ENCODE measurements at places on chromosomes 3 and 15.
A peak's percentile ranks its signal among the peaks of the same experiment; 100 is the strongest.

- H3K36me3 ChIP-seq, result no peaks in the 10 kb centered on the region
- no peaks in the 10 kb centered on the region for H3K27me3 ChIP-seq
- H3K4me3 ChIP-seq, result no peak overlapping the region
- H3K27ac ChIP-seq, result no peak overlapping the region
Observed at GRCh38 chr3:151379083-151379734, 5.3 kb downstream of the P2RY12 start.

DNA sequence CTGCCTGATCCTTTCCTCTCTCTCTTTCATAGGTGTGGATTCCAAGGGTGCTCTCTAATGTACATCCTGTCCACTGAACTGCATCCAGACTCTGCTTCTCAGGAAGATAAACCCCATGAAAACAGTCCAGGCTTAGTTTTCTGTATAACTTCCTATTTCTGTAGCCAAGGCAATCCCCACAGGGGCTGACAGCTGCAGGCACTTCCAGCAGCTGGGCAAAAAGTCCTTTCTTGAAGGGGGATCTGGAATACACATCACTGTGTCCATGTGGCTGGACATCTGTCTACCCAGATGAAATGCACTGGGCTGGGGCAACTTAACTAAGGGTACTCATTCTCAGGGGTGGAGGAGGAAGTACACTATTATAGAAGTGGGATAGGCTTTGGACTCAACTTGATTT lies 72.2 kb downstream of the NR1D2 start:
- H3K4me3 ChIP-seq, result no peak overlapping the region
- H3K4me1 ChIP-seq, result peaks cover 8% of the 10 kb centered on the region
- H3K36me3 ChIP-seq, result no peaks in the 10 kb centered on the region

DNA sequence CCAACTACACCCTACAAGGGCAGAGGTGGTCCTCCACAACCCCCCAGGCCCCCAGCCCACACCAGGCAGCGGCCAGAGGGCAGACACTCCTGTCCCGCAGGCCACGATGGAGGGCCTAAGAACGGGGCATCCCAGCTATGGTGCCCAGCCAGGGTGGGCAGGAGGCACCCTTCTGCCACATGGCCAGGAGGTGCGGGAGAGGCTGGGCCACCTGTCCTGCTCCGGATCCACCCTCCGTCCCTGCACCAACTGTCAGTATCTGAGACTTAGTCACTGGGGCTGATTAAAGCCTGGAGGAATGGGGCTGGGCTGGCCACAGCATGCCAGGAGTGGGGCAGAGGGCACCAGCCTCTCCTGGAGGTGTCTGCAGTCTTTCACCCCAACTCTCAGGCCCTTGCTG lies 37.9 kb downstream of the TNK2 start:
- H3K27me3 ChIP-seq, result no peaks in the 10 kb centered on the region
- H3K4me3 ChIP-seq, result no peak overlapping the region
- no peaks in the 10 kb centered on the region for H3K4me1 ChIP-seq

DNA sequence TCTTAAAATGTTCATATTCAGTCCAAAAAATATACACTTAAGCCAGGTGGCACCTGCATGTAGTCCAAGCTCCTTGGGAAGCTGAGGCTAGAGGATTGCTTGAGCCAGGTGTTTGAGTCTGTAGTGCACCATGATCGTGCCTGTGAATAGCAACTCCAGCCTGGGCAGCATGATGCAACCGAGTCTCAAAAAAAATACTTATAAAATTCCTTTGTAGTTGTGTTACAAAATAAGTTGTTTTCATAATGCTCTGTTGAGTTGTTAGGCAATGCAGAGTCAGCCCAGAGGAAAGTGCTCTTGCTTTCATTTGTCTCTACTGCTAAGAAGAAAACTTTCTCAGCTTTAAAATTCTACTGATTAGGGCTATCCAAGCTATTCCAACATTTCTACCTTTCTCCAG lies 442.8 kb upstream of the ARRDC4 start:
- no peaks in the 10 kb centered on the region for H3K36me3 ChIP-seq
- H3K4me1 ChIP-seq, result no peaks in the 10 kb centered on the region
- H3K27me3 ChIP-seq, result no peaks in the 10 kb centered on the region

GRCh38 chr15:99844150-99844549 lies 110.9 kb upstream of the LYSMD4 start:
- no peak overlapping the region for H3K27ac ChIP-seq
- no peak for DNase-seq
- H3K36me3 ChIP-seq, result no peaks in the 10 kb centered on the region

GRCh38 chr3:35079403-35079802 lies 559.9 kb upstream of the ARPP21 start:
- H3K36me3 ChIP-seq, result no peaks in the 10 kb centered on the region
- DNase-seq, result no peak
- H3K27me3 ChIP-seq, result no peaks in the 10 kb centered on the region
- H3K4me3 ChIP-seq, result no peak overlapping the region

GRCh38 chr3:106589311-106589942 lies 720.6 kb upstream of the CBLB start:
- no peak for DNase-seq
- H3K36me3 ChIP-seq, result no peaks in the 10 kb centered on the region
- no peaks in the 10 kb centered on the region for H3K27me3 ChIP-seq
- peaks cover 15% of the 10 kb centered on the region for H3K4me1 ChIP-seq

GRCh38 chr15:77027697-77028450 lies 32.9 kb downstream of the PSTPIP1 start:
- peaks cover 13% of the 10 kb centered on the region for H3K4me1 ChIP-seq
- H3K36me3 ChIP-seq, result no peaks in the 10 kb centered on the region
- peak overlapping the region; percentile 22 for H3K4me3 ChIP-seq
- no peak for DNase-seq
- no peak overlapping the region for H3K27ac ChIP-seq

DNA sequence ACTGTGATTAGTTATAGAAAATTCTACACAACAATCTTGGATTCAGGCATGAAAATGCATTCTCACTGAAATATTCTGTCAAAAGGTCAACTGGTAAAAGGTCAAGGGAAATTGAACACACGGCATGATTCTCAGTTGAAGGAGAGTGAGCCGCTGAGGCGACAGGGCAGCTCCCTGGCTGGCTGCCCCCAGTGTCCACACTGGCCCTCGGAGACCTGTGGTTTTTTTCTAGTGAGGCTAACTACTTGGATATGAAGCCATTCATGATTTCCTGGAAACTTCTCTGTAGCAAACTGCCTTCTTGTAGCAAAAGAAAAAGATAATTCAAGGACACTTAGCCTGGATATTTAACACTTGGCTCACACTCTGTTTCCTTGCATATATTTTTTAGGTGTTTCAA lies 37.2 kb downstream of the AADACL2 start:
- H3K36me3 ChIP-seq, result no peaks in the 10 kb centered on the region
- H3K4me3 ChIP-seq, result no peak overlapping the region
- no peaks in the 10 kb centered on the region for H3K27me3 ChIP-seq
- peaks cover 30% of the 10 kb centered on the region for H3K4me1 ChIP-seq
- peak overlapping the region; percentile 47 for H3K27ac ChIP-seq

DNA sequence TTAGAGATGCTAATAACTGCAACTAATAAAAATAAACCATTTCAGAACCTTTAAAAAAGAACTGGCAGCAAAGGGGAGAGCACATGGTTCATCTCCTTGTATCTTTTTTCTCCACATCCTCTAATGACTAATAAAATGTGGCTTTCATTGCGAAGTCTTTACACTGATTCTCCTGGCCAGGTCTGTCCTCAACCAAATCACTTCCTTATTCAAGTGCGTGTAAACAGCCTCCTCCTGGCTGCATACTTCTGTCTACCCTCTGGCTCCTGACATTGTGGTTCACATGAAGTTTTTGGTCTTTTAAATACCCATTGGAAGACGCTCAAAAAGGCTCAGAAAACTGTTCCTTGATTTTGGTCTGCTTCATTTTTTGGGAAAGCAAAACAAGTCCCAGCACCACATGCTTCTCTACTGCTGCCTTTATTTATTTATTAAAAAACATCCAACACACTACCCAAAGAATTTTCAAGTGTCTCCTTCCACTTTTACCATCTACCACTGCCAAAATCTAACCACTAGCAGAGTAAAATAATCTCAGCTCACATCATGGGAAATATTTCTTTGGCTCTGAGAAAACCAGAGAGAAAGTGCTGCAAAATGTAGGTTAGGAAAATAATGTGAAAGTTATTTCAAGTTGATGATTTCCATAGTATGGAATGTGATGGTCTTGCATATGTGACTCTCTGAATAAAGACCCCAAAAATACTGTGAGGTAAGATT lies 85.1 kb downstream of the EFL1 start:
- no peaks in the 10 kb centered on the region for H3K27me3 ChIP-seq
- no peak overlapping the region for H3K4me3 ChIP-seq
- no peak for DNase-seq
- no peaks in the 10 kb centered on the region for H3K36me3 ChIP-seq
- peaks cover 19% of the 10 kb centered on the region for H3K4me1 ChIP-seq

DNA sequence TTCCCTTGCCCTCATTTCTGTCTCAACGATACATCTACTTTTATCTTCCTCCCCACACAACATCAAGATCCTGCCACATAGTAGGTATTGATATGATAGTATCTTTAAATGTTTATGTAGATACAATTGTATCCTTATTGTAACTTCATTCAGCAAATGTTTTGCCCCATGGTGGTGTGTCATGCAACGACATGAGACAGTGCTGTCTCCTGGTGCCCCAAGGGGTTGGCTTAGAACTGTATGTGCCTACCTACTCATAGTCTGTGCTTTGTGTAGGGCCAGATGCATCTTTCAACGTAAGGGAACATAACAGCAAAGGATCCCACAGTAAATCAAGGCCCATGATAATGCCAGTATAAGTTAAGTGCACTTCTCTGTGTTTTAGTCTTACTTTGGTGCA lies 2.8 kb upstream of the CD47 start:
- H3K4me1 ChIP-seq, result peaks cover 16% of the 10 kb centered on the region
- no peak for DNase-seq
- no peaks in the 10 kb centered on the region for H3K36me3 ChIP-seq

- no peaks in the 10 kb centered on the region for H3K4me1 ChIP-seq
- H3K36me3 ChIP-seq, result no peaks in the 10 kb centered on the region
- H3K4me3 ChIP-seq, result no peak overlapping the region
- no peaks in the 10 kb centered on the region for H3K27me3 ChIP-seq
Observed at GRCh38 chr3:42705058-42705767, 2.6 kb upstream of the HHATL start.

DNA sequence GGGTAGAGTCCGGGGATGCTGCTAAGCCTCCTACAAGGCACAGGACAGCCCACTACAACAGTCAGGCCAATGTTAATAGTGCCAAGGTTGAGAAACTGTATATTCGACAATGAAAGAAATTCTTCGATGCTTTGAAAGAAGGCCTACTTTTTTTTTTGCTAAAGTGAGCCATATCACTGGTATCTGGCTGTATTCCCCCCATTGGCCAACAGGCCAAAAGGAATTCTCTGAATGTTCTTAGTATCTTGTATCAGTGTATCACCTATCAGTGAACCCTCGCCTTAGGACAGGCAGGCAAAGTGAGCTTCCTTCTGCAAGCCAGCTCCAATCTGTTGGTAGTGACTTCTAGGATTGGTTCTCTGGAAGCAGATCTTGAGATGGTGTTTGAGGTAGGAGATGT lies 74.2 kb downstream of the SNTN start:
- no peaks in the 10 kb centered on the region for H3K27me3 ChIP-seq
- no peak for DNase-seq
- H3K27ac ChIP-seq, result no peak overlapping the region
- no peaks in the 10 kb centered on the region for H3K4me1 ChIP-seq
- H3K36me3 ChIP-seq, result no peaks in the 10 kb centered on the region

- no peaks in the 10 kb centered on the region for H3K36me3 ChIP-seq
- H3K4me1 ChIP-seq, result peaks cover 30% of the 10 kb centered on the region
- no peak overlapping the region for H3K4me3 ChIP-seq
- H3K27ac ChIP-seq, result peak overlapping the region; percentile 98
Observed at GRCh38 chr3:122678506-122678905, 2.1 kb upstream of the PARP14 start.

GRCh38 chr3:189398656-189399055 lies 226.9 kb downstream of the TPRG1 start:
- no peaks in the 10 kb centered on the region for H3K27me3 ChIP-seq
- H3K4me1 ChIP-seq, result no peaks in the 10 kb centered on the region
- H3K36me3 ChIP-seq, result no peaks in the 10 kb centered on the region
- no peak overlapping the region for H3K27ac ChIP-seq
- DNase-seq, result no peak

DNA sequence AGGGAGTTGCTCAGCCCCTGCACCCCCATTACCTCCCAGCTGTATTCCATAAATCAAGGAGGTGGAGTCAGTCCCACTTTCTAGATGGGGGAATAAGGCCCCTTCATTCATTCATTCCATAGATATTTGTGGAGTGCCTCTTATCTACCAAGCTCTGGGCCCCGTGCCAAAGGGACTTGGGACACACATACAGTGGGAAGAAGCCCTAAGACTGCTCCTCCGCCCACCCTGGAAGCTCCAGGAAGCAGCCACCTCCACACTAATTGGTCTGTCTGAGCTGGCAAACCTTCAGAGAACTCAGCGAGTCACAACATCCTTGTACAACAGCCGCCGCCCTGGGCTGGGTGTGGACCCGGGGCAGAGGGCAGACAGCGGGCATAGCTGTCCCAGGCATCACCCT lies 6.4 kb downstream of the STRA6 start:
- H3K36me3 ChIP-seq, result no peaks in the 10 kb centered on the region

GRCh38 chr3:95271395-95271794 lies 1208.5 kb downstream of the NSUN3 start:
- no peaks in the 10 kb centered on the region for H3K4me1 ChIP-seq
- H3K36me3 ChIP-seq, result no peaks in the 10 kb centered on the region
- no peak for DNase-seq
- H3K27ac ChIP-seq, result no peak overlapping the region
- no peaks in the 10 kb centered on the region for H3K27me3 ChIP-seq
- no peak overlapping the region for H3K4me3 ChIP-seq

DNA sequence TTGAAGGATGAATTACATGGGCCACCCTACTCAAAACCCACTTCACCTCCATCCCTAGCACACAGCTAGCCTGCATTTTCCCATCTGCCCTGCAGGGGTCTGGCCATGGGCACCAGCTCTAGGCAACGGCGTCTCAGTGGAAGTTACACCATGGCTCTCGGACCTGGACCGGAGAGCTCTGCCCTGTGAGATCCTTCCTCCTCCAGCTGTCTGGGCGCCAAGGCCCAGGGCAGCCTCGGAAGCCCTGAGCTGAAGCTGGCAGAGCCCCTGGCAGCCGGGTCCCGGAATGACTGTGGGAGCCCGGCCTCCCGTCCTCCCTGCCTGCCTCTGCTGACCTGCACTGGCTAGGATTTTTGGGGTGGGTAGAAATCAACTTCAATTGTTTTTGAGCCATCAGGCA lies 98.9 kb downstream of the CHSY1 start:
- DNase-seq, result no peak
- no peaks in the 10 kb centered on the region for H3K4me1 ChIP-seq
- H3K27me3 ChIP-seq, result no peaks in the 10 kb centered on the region
- H3K36me3 ChIP-seq, result no peaks in the 10 kb centered on the region
- H3K4me3 ChIP-seq, result no peak overlapping the region

DNA sequence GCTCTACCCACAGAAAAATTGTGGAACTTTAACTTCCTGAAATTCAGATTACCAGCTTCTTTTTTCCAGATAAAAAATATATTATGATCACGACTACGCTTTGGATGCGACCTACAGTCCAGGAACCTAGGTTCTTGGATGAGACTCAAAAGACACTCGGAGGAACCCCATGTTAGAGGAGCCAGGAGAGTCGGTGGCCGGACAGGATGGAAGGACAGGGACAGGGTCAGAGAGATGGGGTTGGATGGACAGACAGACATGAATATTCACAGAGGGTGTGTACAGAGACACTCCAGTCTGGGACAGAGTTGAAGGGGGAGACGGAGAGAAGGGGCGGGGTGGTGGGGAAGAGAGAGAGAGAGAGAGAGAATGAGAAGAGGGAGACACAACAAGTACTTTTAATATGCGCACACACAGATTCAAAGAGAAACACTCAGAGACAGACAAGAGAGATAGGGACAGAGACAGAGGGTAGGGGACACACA lies 9.5 kb downstream of the FAM3D start:
- no peaks in the 10 kb centered on the region for H3K27me3 ChIP-seq
- no peak for DNase-seq
- H3K4me1 ChIP-seq, result no peaks in the 10 kb centered on the region
- H3K27ac ChIP-seq, result no peak overlapping the region
- H3K4me3 ChIP-seq, result peak overlapping the region; percentile 16
- no peaks in the 10 kb centered on the region for H3K36me3 ChIP-seq

Data from vagina (tissue), 2 donors.